Hematopoietic multipotent progenitor cell treated with erythropoietin and hydrocortisone succinate and interleukin-3 and kit ligand, for 4 days (in vitro differentiated cells): ENCODE measurements at places on chromosomes 16 and 17.
A peak's percentile ranks its signal among the peaks of the same experiment; 100 is the strongest.

GRCh38 chr16:72172105-72173034, at the start of gene PMFBP1:
Gene PMFBP1, minus strand, starts transcription at chr16:72172155. Its CDS starts 947 bp downstream, at chr16:72171208.
- DNase-seq = peak; percentile 83

DNA sequence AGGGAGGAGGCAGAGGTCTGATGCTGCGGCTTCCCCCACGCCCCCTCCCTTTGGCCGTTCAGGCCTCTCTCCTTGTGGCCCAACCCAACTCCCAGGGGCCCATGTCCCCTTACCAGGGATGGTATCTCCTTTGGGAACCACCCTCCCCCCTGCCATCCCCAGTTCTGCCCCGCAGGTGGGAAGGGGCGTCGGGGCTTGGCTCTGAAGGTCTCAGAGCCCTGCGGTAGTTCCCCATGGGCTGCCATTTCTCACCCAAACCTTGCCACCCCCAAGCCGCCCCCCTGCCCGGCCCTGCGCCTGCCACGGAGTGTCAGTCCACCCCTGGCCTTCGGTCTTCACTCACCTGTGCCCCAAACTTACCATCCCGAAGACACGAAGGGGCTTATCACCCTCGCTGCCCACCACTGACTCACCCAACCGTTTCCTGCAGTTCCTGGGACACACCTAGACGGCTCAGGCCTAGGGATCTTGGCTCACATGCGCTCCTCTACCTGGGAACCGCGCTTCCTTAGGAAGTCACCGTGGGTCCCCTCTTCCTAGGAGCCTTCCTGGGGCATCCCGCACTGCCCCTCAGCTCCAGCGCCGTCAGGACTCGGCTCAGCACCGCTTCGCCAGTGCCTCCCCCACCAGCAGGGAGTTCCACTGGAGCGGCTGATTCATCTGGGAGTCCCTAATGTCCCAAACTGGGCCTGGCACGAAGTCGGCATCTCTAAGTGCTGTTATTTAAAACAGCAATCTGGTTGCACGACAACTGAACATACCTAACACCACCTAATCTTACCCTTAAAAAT, 1.1 kb upstream of the DOC2A start:
- DNase-seq = no peak

DNA sequence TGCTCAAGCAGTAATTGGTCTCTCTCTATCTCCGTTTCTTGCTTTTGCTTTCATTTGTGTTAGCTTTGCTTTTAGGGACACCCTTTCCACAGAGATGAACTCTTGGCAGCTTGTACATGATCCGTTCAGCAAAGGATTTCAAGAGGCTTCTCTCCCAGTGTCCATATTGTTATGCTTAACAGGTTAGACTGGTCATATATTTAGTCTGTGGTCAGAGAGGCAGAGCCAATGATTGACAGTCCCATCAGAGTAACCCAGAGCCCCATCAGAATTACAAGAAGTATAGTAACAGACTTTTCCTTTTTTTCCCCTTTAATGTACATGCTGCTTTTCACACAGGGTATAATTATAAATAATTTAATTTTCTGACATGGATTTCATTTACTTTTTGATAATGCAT, 34.4 kb downstream of the GDPD1 start:
- no peak for DNase-seq

GRCh38 chr17:81821603-81822311, 11.3 kb downstream of the MCRIP1 start:
- peak; percentile 86 for DNase-seq

GRCh38 chr17:40582328-40582901, 17.1 kb upstream of the CCR7 start:
- peak; percentile 85 for DNase-seq

DNA sequence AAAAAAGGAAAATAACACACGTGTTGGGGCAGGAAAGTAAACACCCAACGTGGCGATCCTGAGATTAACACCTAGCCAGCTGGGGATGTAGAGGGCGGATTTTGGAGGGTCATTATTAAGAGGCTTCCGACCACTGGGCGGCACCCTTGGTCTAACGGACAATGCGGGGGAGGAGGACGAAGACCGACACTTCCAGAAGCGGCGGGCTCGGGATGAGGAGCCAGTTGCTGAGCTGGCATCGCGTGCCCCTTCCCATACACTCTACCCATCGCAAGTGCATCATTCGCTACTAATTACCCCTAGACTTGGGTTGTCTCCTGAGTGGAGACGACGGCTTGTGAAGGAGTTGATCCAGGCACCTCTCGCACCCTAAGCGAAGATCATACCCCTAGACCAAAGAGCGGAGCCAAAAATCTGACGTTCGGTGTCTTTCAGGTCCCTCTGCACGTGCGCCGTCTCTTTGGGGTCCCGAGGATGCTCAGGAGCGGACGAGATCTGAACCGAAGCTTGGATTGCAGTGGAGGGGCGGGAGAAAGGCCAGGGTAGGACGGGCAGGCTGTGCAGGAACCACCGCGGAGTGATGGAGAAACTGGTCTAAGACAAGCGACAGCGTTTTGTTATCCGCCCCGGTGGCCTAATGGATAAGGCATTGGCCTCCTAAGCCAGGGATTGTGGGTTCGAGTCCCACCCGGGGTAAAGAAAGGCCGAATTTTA, 17.6 kb downstream of the ZNF213 start:
- peak; percentile 96 for DNase-seq

DNA sequence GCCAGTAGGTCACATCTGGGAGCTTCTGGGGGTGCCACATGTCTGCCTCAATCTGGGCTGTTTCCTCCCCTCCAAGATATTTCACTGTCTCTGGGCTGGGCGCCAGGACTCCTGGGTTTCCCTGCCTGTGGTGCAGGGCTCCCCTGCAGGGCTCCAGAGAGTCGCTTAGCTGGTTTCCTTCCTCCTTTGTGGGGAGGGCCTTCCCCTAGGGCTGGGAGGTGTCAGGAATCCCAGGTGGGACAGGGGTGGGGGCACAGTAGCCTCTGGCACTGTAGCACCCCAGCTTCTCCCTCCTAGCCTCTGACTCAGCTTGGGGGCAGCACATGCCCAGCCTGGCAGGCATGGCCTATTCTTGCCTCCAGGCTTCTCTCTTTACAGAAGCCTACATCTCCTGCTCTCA, 2.6 kb downstream of the RARA start:
- DNase-seq = peak; percentile 70
